NCI-H1105 (cell line): ENCODE measurements at places on chromosomes 5 and 9.

DNA sequence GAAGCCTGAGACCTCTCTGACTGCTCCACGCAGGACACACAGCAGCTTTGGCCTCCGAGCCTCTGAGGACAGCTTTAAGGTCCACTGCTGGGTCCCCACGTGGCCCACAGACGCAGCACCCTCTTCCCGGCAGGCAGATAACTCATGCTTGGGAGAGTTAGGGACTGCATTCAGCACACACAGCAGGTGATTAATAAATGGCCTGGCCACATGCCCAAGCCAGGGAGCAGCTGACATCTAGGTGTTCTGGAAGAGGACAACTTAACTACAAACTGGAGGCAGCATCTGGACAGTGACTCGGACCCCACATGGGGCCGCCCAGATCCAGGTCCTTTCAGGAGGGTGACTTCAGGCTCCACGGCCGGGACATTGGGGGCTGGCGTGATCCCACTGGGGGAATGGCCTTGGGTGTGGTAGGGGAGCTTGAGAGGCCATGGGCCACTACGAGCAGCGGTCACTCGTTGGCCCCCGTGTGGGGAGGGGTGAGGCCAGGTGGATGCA is 11.3 kb downstream of the NINJ1 start:
- no peak for DNase-seq

DNA sequence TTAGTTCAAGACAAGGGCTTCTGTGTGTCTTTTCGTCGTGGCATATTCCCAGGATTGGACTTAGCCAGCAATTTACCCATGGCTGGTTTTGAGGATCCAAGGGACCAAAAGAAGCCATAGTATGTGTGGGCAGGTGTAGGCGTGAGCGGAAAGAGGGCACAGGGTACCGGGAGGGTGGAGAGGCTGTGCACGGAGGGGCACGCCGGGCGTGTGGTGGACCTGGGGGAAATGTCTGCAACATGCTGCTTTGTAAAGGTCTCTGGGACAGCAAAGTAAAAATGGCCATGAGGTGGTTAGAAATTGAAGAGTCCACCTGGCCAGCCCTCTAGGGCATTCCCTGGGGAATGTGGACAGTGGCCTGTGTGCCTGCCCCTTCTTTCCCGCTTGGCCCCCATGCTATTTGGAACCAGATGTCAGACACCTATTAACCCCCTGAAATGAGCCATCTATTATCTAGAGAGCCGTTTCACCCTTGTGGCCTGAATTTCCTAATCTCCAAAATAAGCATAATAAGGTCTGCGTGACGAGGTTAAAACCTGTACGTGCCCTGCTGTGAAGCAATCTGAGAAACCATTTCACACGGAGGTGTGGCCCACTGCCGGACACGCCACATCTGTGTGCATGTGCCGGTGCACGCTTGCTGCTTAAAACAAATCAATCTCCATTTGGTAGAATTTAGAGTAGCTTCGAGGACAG is 5.1 kb downstream of the FLT4 start:
- no peak for DNase-seq

- DNase-seq: no peak
Observed at GRCh38 chr5:32031089-32031488, 143.0 kb downstream of the GOLPH3 start.

GRCh38 chr9:35237311-35237710 is 75.5 kb downstream of the UNC13B start:
- no peak for DNase-seq

DNA sequence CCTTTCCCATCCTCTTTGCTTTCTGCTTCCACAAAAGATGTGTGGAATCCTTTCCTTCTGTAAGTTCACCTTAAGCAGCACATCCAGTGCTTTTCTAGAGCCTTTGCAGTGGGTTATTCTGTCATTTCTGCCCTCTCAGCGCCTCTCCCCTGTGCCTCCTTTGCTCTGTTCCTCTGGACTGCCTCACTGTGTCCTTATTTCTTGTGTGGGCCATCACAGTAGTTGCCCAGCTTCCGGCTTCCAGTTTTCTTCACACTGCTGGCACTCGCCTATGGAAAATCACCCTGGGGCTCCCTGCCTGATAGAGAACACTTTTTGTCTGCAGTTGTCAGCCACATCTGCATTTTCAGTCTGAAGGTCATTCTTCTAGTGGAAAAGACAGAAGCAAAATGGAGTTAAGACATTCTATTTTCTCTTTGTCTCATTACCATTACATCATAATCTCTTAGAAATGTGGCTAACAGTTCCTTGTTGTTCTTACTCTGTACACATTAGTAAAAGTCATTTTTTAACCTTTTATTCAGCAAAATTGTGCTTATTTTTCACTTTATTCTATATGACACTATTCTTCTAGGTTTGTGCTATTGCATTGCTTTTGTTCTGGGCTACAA is 64.1 kb upstream of the ZNF608 start:
- DNase-seq: no peak

- no peak for DNase-seq
Observed at GRCh38 chr5:80191991-80192398, 63.9 kb downstream of the SERINC5 start.

DNA sequence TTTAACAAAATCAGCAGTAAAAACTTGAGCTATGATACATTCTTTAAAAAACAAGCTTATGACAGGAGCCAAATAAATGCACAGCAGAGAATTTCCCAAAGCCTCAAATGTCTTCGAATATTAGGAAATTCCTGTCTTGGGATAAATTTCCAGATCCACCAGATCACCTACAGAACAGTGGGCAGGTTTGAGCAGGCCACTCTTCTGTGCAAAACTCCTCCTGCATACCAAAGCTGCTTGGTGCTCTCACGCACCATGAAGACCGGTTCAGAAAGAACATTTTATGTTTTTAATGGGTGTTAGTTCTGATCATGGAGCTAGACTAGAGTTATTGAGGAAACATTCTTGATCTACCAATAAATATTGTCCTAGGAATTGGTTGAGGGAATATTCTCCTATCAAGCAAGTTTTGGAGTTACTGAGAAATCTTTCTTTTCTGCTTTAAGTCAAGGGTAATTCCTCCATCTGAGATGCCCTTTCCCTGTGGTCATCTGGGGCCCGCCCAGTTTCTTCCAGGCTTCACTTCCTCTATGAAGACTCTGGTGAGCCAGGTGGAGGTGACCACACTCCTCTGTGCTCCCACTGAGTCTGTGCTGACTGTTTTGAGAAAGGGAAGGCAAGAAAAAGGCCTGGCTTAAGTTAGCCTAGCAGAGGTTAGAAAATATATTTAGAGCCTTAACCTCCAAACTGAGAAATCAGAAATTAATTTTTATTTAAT is 17.9 kb downstream of the TNFSF15 start:
- DNase-seq: no peak

DNA sequence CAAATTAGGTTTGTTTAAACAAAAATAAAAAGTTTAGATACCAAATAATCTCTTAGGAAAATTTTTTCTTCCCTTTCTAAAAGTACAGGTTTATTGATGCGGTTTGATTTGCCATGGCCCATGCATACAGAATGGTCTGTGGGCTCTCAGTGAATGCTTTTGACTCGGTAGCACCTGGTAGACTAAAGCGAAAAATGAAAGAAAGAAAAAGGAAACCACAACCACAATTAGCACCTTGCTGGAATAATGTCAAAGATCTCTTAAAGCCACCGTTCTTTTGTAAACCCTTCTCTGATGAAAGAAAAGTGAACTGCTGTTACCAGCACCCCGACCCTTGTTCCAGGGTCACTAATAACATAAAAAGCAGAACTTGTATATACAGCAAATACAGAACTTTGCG is 157.9 kb downstream of the NFIB start:
- DNase-seq: no peak

- DNase-seq: no peak
Observed at GRCh38 chr9:127159325-127159801, 36.9 kb upstream of the ANGPTL2 start.

GRCh38 chr5:115941051-115941675 is 21.1 kb upstream of the LVRN start:
- DNase-seq: no peak

DNA sequence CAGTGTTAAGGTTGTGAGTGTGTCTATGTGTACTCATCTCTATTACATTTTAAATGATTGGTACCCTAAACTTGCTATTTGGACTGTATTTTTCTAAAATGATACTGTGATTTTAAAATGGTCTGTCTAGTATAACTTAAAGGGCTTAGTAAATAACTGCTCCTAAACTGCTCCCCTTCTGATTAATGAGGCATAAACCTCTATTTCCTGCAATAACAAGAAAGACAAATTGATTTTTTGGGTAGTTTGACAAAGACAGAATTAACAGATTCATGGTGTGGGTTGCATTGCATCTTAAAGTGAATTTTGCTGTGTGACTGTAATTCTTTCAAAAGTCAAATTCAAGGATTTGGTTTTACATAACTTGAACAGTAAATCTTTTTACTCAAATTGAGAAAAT is 8.1 kb upstream of the LRRTM2 start:
- no peak for DNase-seq

GRCh38 chr9:17862101-17862500 is 283.2 kb downstream of the SH3GL2 start:
- no peak for DNase-seq

DNA sequence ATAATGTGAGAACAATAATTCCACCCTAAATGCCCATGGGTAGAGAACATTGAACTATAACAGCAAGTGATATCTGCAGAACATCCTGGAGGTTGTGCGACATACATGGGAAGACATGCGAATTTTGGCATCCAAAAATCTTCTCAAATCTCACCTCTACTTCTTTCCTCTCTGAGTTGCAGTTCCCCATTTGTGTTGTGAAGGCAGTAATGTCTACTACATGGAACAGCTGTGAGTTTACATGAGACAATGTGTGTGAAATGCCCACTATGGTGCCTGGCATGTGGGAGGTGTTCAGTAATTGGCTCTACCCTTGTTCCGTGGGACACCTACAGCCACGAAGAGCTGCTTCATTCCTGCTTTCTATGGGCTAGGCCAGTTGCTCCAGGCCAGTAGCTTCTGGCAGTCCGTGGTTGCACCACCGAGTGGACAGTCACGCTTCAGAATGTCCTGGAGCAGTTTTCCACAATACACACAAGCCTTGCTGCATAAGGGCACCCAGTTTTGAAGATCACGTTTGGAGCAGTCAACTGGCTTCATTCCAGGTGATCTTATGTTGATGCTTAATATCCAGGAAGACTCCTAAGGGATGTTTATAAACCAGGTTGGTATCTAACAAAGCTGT is 297.7 kb downstream of the DEPDC1B start:
- DNase-seq: no peak

GRCh38 chr5:181153814-181154213 is 6.4 kb downstream of the OR2V2 start:
- no peak for DNase-seq

GRCh38 chr9:76610011-76610352 is 151.0 kb downstream of the GCNT1 start:
- no peak for DNase-seq

DNA sequence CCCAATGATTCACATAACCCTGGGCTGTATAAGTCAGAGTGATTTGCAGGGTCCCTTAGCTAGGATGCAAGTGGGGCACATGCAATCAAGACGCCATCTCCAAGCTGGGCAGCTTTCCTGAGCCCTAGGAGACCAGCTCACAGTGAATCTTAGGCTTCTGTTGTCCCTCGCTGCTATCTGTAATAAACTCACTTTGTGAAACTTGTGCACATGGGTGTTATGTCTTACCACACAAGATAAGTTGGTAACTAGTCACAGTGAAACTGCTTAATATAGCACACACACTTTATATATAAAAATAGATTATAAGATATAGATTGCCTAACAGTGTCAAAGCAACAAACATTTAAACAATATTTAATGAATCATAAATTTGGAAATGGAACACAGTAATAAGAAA is 658.5 kb downstream of the SLCO4C1 start:
- no peak for DNase-seq

DNA sequence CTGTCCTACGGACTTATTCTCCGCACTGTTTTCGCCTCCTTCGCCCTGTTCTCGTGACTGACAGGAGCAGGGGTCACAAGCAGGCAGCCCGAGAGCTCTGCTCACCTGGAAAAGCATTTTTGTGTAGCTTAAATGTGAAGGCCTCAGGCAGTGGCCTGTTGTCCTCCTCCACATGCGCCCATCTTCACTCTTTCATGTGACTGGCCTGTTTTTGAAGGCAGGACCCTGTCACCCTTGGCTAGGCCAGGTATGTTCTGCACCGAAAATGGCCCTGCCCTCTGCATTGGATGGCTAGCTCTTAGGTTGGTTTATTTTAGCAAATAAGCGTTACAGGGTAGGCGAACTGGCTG is 614 bp upstream of the CPLANE1 start:
- no peak for DNase-seq

DNA sequence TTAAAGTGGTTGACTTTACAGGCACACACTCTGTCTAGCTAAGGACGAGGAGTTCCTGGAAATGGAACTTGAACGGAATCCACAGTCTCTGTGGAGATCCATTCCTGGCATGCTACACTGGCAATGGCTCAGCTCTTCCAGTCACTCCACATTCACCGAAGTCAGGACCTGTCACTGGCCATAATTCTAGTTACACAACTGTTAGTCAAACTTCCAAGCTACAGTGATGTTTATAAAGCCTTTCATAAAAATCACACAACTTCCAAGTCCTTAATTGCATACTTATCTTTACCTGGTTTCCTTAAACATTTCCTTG is 15.7 kb downstream of the CDC14B start:
- no peak for DNase-seq

- no peak for DNase-seq
Observed at GRCh38 chr5:140561753-140562523, 2.5 kb downstream of the APBB3 start.

GRCh38 chr9:117293206-117294114 is 121.4 kb downstream of the ASTN2 start:
- no peak for DNase-seq

GRCh38 chr9:100720922-100721321 is 143.0 kb downstream of the CAVIN4 start:
- no peak for DNase-seq

DNA sequence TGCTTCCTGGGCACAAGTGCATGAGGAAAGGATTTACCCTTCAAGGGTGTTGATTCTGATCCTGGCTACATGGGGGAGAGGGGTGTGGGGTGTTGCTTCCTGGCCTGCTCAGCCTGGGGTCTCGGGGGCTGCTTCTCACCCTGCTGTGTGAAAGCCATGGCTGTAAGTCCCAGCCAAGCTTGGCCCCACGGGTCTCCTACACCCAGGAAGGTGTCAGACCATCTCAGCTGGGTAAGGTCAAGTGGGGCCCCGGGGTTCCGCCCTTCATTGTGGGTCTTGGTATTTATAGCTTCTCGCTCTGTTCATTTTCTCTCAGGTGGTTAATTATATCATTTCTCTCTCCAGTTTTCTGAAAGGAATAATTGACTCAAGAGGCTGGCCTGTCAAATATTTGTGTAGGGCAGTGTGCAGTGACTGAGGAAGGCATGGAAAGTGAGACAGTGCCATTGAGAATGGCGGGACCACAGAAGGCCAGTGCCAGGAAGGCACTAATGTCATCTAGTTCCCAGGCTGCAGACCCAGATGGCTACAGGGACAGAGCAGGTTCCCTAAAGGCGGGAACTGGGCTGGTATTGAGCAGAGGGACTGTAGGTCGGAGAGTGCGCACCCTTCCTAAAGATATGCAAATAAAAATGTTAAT is 126.0 kb downstream of the FOXD1 start:
- no peak for DNase-seq

DNA sequence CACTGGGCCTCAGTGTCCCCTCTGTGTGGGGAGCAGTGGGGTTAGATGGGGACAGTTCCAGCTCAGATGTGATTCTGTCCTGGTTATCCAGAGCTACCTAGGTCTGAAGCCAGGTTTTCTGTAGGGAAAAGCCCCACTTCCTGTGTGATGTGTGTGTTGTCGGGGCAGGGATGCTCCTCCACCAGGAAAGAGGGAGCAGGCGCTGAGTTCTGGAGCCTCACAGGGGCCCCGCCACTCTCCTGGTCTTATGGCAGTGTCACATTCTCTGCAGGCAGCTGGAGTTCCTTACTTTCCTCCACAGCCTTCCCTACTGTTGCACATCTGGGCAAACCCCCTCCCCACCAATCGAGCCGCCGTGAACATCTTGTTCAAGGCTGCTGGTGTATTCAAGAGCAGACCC is 39.1 kb upstream of the GRHPR start:
- no peak for DNase-seq
